ENCODE measurements at places on chromosomes 6 and 20.
A peak's percentile ranks its signal among the peaks of the same experiment; 100 is the strongest.

DNA sequence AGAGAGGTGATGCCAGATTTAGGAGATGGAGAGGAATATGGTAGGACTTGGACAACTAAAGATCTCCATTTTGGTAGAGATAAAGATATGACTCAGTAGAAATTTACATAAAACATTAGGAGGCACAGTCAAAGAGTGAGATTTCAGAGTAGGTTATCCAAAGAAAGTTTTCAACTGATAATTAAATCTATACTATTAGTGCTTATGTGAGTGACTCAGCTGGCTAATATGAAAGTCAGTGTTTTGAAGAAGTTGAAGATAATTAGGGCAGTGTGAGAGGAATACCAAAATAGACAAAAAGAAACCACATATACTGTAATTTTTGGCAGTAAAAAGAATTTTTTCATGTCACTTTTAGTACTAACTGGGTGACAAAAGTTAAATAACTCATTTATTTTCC is 712.8 kb upstream of the HS3ST5 start:
- no peak for DNase-seq

DNA sequence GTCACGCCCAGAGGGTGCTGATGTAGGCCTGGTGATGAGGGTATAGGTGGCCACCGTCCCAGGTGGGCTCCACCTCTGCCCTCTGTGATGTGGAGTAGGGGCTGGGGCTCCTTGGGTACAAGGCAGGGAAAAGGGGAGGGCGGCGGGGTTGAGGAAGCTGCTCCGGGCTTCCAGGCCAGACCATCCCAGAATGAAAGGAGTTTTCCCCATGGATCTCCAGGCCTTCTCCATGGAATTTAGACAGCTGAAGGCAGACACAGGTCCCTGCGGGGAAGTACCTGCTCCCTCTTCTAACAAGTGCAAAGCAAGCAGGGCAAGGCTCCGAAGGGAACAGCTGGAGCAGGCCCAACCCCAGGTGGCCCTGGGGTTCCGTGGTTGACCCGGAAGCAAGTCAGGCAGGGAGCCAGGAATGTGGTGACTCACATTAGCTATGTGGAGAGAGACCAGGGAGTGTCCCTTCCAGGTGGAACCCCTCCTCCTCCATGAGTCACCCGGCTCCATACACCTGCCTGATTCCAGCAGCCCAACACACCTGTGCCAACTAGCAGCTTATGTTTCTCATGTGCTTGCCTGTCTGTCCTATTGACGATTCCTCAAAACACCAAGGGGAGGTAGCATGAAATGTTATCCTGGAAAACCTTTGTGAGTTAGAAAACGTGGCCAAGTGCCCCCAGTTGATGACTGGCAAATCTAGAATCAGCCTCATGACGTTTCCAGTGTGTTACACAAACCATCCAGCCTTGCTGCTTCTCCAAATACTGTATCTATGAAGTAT is 59.7 kb upstream of the SNX9 start:
- peak; percentile 27 for DNase-seq

- no peak for DNase-seq
These were observed 107.9 kb upstream of the NXT1 start for GRCh38 chr20:23242556-23243180.

GRCh38 chr6:67896476-67896875 is 738.6 kb upstream of the ADGRB3 start:
- no peak for DNase-seq

GRCh38 chr20:64214952-64215351 is 40.6 kb upstream of the PCMTD2 start:
- no peak for DNase-seq

- DNase-seq = no peak
These were observed 23.9 kb upstream of the SPTLC3 start for GRCh38 chr20:12984863-12985262.

DNA sequence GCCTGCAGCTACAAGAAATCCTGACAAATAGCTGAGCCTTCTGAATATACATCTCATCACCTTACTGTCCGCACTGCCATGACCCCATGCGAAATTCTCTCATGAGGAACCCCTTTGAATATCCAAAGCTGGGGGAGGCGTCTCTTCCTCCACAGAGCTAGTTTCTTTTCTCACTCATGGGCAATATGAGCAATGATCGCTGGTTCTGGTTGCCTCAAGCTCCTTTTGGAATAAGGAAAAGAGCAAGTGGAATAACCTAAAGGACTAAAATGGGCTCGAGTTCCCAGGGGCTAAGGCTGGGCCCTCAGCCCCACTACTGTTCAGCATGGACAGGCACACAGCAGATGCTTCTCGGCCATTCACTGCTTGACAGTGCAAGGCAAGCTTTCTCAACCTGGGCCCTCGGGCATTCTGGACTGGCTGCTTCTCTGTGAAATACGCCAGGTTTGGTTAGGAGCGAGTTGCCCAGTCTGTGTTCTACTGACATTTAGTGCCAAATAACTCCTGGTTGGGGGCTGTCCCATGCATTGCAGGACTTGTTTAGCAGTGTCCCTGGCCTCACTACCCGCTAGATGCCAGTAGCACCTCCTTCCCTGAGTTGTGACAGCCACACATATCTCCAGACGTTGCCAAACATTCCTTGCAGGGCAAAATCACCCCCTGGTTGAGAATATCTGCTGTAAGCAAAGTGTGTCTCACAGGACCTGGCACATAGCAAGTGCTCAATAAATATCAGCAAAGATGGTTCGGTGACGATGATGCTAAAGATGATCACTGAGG is 156.8 kb downstream of the CEBPB start:
- no peak for DNase-seq

DNA sequence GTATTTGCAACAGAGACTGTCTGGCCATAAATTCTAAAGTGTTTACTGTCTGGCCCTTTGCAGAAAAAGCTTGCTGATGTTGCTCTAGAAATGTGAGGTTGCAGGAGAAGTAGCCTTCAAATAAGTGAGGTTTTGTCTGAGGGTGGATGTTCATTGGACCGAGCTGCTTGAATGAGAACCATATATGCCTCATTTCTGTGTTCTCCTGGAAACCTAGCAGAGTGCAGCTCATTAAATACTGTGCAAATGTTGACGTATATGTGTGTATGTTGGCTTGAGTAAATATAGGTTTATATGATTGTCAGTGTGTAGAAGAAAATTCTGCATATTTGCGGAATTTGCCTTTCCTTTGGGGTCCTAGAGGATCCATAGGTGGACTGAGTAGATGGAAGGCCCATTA is 39.0 kb downstream of the CHMP4B start:
- DNase-seq = no peak

DNA sequence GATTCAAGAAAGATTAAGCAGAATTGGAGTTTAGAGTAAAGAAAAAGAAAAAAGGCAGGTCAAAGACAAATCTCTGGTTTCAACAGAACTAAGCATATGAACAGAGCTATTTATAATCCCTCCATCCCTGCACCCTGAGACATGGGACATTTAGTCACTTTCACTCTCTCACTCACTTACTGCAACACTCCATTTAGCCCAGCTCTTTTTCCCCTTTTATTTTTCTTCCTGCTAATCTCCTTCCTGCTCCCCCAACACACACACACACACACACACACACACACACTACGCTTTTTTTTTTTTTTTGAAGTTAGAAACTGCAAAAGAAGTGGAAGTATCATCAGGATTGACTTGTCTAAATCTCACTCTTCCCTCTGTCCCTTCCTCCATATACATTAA is 45.1 kb upstream of the TBC1D7 start:
- no peak for DNase-seq

- no peak for DNase-seq
These were observed 1.1 kb upstream of the ZBTB46 start for GRCh38 chr20:63831993-63832686.

GRCh38 chr20:10557685-10558084 is 116.1 kb downstream of the JAG1 start:
- DNase-seq = no peak

DNA sequence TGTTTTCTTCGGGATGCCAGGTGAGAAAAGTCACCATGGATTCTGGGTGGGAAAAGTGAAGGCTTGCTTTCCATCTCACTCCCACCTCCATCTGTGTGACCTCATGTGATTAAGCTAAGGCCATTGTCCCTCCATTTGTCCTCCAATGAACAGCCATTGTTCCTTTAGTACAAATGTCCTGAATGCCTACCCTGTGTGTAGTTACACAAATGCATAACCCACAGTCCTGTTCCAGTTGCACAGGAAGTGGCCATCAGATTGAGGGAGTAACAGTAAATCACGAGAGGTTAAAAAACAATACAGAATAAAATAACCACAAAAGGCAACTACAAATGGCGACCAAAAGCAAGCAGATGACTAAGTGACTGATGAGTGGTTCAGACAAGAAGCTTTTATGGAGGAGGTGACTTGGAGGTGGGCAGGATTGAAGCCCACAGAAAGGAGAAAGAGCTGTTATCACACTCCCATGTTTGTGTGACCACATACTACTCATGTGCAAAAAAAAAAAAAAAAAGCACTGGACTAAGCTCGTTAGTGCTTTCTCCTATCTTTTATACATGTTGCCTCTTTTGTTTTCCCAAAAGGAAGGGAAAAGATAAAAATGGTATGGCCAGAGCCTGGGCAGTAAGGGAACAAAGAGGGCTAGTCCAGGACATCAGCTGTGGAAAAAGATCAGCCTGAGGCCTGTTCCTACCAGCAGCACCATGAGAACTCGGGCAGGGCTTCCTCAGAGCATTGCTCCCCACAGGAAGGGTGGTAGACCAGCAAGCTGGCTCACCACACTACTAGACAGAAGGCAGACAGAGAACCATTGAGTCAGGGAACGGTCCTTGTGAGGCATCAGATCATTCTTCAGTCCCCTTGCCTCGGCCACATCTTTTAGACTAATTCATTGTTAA is 111.0 kb downstream of the TFAP2A start:
- no peak for DNase-seq

DNA sequence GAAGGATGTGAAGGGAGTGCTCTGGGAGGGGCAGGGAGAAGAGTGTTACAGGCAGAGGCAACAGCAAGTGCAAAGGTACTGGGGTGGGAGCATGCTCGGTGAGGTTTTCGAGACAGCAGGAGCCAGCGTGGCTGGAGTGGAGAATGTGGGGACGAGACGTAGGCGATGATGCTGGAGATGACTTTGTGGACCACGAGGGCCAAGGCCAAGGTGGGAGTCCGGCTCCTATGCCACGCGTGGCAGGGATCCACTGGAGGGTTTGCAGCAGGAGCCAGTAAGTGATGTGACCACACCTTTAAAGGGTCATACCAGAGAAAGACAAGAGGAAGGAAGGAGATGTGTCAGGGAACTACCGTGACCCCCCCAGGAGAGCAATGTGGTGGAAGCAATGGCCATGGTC is 7.3 kb downstream of the PTGIS start:
- no peak for DNase-seq

GRCh38 chr6:29938746-29939508 is 3.4 kb upstream of the HLA-A start:
- no peak for DNase-seq

- no peak for DNase-seq
These were observed 9.6 kb downstream of the SIGLEC1 start for GRCh38 chr20:3702611-3703391.

DNA sequence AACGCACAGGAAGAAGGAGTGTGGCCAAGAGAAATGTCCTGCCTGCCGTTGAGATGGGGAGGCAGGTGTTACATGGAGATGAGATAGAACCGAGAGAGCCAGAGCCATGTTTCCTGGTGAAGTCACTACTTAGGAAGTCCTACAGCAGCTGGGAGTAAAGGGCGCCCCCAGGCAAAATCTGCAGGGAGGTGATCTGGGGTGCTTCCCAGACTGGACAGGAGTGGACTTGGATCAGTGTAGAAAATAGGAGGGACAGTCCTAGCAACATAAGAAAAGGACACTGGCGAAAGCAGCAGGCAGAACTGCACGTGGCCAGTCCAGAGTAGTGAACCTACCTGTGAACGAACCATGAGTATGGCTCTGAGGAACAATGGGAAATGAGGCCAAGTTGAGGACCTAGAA is 85.3 kb downstream of the CD164 start:
- DNase-seq = no peak

DNA sequence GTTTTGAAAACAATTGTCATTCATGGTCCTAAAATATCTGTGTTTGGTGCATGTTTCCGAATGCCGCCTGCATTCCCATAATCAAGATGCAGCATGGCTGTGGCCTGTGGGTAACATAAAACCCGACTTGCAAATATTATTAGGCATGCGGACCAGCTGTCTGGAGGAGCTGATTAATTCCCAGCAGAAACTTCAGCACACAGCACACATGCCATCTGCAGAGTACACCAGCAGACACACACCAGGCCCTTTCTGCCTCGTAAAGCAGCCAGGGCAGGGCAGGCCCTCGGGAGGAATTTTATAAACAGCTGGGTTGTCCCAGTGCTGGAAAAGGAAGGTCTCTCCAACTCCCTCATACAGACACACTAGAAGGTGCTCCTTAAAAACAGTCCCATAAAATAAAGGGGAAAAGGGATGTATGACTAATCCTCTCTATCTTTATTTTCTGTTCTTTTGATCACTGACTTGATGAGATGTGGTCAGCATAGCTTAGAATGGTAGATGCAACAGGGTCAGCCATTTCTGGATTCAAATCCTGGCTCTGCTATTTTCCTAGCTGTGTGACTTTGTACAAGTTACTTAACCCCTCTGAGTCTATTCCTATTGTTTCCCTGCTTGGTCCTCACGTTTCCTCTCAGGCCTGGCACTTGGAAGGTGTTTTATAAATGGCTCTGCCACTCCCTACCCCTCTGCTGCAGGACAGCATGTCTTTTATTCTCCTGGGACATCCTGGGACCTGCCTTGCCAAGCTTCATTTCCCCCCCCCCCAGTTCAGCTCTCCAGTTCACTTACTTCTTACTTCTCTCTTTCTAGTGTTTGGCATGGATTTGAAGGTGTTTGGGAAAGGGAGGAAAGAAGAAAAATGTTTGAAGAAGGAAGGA is 85.9 kb upstream of the TRAF3IP2 start:
- no peak for DNase-seq

DNA sequence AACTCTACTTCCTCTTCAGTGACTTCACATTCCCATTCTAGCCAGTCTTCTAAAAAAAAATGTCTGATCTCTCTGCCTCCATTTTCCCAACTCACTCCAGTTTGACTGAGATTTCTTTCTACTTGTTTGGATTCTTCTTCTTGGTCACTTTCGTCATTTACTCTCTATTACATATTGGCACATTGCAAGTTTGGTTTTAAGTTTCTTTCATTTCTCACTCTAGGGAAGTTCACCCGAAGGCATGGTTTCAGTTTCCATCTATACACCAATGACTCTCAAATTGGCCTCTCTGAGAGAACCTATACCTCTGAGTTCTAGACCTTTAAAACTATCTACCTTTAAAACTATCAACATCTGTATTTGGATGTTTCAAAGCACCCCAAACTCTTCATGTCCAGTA is 51.3 kb downstream of the CD109 start:
- no peak for DNase-seq

Measured in stimulated activated CD4-positive, alpha-beta T cell treated with anti-CD3 and anti-CD28 coated beads, Interleukin-4, amount 100 ng/mL, for 1 hour (primary cell).